D341Med (cell line): ENCODE measurements at places on chromosomes 5 and 9.

- DNase-seq, result no peak
Measured at GRCh38 chr5:142789206-142789605, 19.0 kb downstream of the ARHGAP26 start.

DNA sequence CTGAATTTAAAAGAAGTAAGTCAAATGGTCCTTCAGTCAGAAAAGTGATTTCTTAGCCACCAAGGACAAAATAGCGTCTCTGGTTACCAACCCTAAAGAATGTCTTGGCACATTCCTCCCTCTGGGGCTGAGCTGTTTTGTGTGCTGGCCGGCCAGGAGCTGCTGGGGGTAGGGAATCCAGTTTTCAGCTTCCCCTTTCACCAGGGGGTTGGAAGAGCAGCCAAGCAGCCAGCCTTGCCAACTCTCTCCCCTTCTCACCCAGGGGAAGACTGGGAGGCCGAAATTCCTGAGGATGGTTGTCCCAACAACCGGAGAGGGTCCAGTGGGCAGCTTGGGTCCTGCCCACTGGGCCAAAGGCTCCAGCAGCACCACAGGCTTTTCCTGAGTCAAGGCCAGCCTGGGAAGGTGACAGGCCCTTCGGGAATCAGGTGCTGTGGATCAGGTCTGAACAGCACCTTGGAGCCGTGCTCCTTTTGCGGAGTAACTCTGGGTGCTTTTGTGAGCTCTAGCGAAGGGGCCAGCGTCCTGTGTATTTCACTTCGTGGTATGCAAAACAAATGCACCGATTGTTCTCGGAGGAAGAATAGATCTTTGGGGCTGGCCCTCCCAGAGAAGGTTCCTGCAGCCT, 4.2 kb downstream of the WWC1 start:
- peak; percentile 45 for DNase-seq

DNA sequence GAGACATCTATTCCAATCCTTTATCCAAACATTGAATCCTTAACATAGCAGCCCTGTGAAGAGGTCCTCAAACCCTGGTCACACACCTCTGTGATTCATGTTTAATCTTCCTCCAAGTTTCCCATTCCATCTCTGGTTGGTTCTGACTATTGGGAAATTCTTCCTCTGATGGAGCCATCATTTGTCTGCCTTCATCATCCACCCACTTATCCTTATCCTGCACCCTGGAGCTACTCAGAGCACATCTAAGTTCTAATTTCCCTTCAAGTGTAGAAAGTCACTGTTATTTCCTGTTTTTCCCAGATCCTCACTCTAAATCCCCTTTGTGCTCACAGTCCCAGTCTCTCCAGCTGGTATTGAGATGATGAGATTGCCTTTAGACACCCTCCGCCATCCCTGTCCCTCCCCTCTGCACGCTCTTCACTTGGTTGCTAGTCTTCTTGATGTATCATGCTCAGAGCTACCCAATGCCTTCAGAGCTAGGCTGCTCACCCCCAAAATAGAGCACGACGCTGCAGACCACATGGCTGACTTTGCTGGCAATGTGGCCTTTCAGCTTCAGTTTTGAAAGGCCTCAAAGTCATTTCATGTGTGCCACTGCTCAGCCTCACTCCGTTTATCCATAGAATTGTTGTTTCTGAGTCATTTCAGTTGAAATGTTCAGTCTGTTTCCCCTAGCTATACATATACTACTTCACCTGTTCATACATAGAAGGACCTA, 154.3 kb downstream of the PALM2AKAP2 start:
- DNase-seq, result no peak

GRCh38 chr5:171882118-171882517, 96.5 kb downstream of the SMIM23 start:
- DNase-seq, result no peak

DNA sequence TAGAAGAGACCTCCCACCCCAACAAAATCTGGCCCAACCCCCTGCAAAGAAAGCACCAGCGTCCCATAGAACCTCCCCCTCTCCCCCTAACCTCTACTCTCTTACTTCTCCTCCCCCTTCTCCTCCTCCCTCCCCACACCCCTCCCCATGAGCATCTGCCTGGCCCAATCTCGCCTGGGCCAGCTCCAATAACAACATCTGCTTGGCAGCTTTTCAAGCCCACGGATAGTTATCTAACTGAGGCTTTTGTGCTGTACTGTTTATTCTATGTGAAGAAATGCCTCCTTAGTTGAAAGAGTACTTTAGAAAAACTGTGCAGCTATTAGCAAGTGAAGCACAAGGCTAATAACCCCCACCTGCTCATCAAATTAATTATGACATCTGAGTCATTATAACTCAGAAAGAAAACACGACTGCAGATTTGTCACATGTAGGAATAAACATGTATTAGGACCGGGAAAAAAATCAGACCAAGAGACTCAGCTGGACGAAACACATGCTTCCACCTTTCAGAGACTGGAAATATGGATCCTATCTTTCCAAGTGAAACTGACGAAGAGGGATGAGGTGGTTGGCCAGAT, 42.8 kb downstream of the NFIB start:
- DNase-seq, result peak; percentile 73
